ENCODE measurements at places on chromosomes 6 and 20.

- DNase-seq = no peak
Observed at GRCh38 chr6:129188795-129189194, 305.9 kb downstream of the LAMA2 start.

GRCh38 chr20:62409931-62410745 lies 3.1 kb upstream of the CABLES2 start:
- DNase-seq = no peak

- no peak for DNase-seq
Observed at GRCh38 chr6:114714836-114715507, 372.1 kb upstream of the HS3ST5 start.

DNA sequence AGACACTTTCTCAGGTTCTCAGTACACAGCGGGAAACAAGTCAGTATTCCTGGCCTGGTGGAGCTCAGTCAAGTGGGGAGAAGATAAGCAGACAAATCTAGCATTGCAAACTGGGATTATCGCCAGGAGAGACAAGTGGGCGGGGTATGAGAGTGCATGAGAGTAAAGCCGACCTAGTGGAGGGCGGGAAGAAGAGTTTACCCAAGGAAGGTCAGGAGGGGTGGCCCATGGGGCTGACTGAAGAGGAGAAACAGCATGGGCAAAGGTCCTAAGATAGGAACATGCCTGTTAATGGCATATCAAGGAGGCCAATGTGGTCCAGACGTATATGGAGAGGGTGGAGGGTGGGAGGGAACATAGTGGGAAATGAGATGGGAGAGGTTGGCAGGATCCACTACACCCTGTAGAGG lies 12.4 kb upstream of the CSNK2A1 start:
- no peak for DNase-seq

DNA sequence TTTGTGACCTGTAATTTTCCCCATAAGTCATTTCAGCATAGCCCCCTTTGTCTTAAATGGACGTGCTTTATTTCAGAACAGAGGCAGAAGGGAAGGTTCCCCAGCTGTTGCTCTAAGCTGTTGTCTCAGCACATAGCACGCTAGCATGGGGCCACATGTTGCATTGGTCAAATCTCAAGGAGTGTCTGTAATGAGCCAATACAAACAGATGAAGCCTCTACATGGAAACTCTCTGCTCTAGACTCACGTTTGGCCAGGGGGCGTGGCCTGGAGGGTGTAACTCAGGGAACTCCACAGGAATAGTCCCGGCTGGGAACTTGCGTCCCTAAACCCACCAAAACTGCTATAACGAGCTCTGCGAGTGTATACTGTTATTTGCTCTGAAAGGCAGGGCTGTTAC lies 35.2 kb upstream of the SLC22A2 start:
- no peak for DNase-seq

GRCh38 chr20:24364482-24364881 lies 104.9 kb upstream of the SYNDIG1 start:
- DNase-seq = no peak

- no peak for DNase-seq
Observed at GRCh38 chr6:90123831-90124230, 172.8 kb downstream of the BACH2 start.

GRCh38 chr6:53672237-53672636 lies 6.7 kb upstream of the KLHL31 start:
- DNase-seq = no peak

- DNase-seq = no peak
Observed at GRCh38 chr20:15930311-15931305, 642.6 kb downstream of the KIF16B start.

DNA sequence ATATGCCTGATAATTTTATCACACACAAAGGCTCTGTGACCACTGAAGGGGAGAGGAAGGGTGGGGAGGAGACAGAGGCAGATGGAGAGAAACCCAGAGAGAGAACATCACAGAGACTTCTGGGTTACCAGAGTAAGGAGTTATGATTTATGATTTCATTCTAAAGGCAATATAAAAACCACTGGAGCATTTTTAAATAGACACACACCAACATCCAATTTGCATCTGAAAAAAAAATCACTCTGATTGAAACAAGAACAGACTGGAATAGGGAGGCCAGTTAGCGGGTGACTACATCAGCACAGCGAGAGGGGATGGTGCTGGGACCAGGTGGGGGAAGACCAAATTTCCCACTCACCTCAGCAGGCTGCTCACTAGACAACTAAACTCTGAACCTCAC lies 104.8 kb downstream of the AGPAT4 start:
- DNase-seq = no peak

DNA sequence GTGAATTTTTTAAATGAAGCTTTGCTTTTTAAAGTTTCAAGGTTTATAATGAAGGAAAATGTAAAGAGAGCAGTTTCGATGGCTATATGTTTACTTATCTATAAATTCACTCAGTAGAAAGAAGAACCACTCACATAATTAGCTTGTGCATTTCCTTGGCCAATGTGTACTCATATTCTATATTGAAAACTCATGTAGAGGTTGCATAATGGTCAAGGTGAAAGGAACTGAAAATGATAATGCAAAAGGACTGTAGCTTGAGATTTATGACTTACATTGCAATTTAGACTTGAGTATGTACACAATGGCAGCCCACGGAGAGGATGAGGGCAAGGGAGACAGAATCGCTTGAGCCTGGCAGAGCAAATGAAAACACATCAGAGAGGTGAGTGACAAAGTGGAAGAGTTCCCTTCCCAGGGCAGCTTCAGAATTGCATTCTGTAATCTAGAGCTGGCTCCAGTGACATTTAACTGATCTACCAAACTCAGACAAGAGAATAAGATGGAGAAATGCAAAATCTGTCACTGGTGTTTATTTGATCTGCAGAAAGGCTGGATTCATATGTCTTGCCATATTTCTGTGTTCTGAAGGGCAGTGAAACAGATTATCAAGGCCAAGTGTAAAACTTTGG lies 191.8 kb downstream of the TMEM200A start:
- DNase-seq = no peak

DNA sequence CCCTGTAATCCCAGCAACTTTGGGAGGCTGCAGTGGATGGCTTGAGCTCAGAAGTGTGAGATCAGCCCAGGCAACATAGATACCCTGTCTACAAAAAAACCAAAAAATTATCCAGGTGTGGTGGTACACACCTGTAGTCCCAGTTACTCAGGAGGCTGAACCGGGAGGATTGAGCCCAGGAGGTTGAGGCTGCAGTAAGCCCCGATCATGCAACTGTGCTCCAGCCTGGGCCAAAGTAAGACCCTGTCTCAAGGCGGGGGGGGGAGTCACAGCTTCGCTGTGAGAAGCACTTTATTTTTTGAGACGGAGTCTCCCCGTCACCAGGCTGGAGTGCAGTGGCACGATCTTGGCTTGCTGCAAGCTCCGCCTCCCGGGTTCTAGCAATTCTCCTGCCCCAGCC lies 54.2 kb downstream of the EZR start:
- no peak for DNase-seq

DNA sequence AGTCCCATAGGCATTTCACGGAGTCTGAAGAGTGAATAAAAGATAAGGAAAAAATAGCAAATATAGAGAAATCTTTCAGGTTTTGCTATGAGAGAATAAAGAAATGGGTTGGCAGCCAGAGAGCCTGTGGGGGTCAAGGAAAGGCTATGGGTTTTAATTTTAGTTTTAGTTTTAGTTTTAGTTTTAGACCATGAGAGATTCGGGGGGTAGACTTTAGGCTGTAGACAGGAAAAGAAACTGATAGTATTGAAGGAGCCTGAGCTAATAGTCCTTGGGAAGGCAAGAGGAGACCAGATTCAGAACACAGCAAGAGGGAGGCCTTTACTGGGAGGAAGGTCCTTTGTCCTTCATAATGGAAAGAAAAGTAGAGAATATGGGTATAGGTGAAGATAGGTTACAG lies 19.3 kb downstream of the DOP1A start:
- DNase-seq = no peak

DNA sequence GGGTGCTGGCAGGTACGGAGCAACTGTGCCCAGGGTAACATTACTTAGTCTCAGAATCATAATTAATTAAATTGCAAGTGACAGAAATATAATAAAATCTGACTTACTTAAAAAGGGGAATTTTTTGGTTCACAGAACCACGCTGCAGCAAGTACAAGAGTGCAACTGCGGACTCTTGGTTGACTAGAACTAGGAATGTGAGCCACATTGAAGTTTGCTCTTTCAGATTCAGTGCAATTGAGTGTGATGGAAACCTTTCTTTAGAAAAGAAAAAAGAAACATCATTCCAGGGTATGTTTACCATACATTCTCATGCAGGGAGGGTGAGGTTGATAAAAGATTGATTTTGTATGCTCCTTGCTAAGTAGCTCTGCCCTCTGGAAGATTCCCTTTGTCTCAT lies 45.0 kb upstream of the GGTLC1 start:
- no peak for DNase-seq

DNA sequence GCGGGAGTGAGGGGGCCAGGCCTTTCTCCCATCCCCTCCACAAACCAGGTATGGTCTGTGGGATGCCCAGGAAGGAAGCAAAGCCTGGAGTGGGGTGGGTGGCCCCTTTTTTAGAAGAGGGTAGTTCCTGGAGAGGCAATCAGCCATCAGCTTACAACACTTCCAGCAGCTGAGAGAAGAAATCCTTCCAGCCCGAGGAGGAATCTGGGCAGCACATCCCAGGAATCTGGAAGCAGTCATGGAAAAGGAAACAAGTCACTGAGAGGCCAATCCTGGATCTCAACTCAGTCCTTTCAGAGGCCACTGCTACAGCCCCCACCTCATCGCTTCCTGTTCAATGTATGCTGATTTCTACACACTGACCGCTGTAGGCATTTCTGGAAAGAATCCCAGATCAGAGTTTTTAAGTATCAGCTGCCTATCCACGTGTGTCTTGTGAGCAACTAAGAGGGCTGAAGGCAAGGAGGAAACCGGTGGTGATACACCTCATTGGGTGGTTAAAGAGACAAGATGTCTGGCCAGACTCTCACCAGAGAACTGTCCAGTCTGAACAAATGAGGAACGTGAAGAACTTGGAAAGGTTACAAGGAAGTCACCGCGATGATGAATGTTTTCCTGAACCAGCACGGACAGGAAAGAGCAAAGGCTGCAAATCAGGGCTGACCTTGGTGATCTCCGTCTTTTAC lies 92.9 kb upstream of the SHLD1 start:
- no peak for DNase-seq

DNA sequence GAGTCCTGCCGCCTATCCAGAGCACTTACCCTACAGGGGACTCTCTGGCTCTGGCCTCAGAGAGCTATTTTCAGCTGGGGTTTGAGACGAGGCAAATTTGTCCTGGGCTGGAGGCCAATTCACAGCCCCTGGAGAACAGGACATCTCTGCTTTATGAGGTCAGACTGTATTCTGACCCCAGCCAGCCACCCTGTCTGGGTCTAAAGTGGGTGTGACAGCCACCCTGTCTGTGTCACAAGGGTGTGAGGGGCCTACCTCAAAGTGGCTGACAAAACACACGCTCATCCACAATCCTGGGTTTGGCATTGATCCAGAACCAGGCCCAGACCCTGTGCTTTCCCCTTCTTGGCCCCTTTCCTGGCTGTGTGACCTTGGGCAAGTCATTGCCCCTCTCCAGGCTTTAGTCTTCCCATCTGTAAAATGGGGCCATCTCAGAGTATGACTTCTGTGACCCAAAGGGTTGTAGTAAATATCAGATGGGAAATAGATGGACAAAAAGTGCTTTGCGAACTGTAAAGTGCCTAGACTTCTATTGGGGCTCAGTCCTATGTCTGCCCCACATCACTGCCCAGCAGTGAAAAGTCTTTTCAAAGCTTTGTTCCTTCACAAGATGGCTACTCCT lies 44.1 kb upstream of the TGM2 start:
- no peak for DNase-seq

GRCh38 chr6:106509420-106510089 lies 119.7 kb downstream of the RTN4IP1 start:
- DNase-seq = no peak

DNA sequence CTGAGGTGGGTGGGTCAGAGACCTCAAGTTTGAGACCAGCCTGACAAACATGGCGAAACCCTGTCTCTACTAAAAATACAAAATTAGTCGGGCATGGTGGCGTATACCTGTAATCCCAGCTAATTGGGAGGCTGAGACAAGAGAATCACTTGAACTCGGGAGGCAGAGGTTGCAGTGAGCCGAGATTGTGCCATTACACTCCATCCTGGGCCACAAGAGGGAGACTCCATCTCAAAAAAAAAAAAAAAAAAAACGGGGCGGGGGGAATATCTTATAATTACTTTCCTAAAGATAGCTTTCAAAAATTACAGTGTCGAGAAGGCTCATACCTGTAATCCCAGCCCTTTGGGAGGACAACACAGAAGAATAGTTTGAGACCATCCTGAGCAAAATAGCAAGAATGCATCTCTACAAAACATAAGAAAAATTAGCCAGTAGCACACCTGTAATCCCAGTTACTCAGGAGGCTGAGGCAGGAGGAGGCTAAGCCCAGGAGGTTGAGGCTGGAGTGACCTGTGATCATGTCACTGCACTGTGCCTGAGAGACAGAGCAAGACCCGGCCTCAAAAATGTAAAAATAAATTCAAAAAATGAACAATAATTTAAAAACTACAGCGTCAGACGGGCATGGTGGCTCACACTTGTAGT lies 25.8 kb downstream of the CBFA2T2 start:
- DNase-seq = no peak

GRCh38 chr6:40426346-40427066 lies 160.7 kb downstream of the LRFN2 start:
- no peak for DNase-seq

- no peak for DNase-seq
Observed at GRCh38 chr20:2449386-2449785, 21.2 kb downstream of the SNRPB start.

All from activated gamma-delta T cell treated with anti-CD3 and anti-CD28 coated beads, Interleukin-2, amount 50 U/mL, for 16 hours (primary cell).